ENCODE measurements at places on chromosomes 11 and 22.

DNA sequence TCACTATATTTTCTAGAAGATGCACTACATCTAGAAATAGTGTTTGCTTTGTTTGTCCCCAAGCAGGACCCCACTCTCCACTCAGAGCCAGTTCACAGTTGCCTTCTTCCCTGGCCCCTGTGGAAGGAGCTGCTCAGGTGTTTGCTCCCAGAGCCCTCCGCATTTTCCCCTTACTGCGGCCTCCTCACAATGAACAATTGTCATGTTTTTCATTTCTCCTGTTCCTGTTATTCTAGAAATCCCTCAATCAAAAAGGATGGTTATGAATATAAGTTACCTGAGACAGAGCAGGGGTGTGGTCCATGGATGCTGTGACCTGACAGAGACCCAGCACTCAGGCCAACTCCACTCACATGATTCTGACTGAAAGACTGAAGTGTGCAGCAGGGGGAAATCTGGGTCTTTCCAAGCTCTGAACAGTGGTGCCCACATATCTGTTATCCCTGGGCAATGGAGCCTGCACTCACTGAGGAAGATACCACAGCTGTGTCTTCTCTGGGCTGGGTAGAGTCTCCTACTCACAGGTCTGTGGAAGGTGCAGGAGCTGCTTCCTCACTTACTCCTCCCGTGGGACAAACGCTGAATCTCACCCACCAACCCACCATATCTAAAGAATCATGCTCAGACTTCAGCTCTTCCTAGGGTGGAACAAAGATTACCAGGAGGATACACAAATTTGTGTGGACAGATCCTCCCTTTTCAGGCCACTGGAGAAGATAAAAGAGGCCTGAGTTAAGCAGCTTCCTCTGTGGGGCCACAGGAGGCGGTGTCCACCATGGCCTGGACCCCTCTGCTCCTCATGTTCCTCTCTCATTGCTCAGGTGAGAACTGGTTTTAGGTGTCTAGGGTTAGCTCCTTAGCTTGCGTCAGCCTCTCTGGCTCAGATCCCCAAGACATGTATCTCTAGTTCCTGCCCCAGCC, 87.1 kb upstream of the TOP3B start:
- no peak for DNase-seq

- DNase-seq, result no peak
Measured at GRCh38 chr22:17897426-17897825, 123.2 kb upstream of the BID start.

- no peak for DNase-seq
Measured at GRCh38 chr11:126839496-126839895, 161.1 kb downstream of the KIRREL3 start.

GRCh38 chr11:9577556-9577955, 4.1 kb downstream of the WEE1 start:
- no peak for DNase-seq

DNA sequence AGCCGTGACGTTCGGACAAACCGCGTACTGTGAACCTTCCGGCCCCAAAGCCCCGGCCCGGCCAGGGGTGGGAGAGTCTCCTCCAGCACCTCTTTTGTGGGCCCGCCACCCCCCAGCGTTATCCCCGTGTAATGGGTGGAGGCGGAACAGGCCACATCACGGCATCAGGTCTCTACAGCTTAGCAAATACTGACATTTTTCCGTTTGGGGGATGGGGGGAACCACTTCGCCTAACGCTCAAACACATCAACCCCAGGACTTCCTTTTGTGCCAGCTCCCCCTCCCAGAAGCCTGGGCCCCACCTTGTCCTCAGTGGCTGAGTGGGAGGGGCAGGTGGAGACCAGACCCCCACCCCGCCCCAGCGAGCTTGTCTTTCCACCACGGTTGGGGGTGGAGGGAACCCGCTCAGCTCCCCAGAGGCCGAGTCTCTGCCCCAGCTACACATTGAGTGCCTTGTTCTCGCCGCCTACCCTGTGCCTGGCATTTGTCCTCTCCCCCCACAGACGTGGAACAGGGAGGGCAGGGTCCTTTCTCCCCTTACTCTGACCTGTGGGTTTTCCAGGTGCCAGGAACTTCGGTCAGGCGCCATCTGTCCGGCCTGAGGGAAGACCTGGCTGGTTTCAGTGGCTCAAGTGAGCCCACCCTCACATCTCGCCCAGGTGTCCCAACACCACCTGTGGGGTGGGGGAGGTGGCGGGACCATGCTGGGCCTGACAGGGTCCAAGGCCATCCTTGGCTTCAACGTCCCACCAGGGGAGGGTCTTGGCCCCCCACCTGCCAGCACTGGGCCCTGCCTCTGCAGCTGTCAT, 29.6 kb downstream of the SBF1 start:
- DNase-seq, result no peak

DNA sequence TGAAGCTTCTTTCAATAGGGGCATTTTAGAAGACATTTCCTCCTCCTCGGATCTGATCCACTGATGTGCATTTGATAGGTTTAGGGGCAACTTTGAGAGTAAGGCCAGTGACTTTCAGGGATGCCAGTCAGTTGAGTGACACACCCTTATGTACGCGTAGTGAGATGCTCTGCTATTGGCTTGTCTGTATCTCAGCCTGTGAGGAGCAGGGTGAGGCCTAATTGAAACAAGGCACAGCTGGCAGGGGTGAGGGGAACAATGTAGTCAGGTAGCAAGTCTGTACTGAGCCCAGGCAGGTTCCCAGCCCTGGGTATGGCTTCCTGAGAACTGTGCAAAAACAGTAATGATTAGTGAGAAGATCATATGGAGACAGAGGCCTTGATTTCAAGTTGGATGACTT, 61.5 kb downstream of the STIM1 start:
- DNase-seq, result no peak

- DNase-seq, result no peak
Measured at GRCh38 chr11:38304926-38305325, 1706.9 kb upstream of the RAG2 start.

DNA sequence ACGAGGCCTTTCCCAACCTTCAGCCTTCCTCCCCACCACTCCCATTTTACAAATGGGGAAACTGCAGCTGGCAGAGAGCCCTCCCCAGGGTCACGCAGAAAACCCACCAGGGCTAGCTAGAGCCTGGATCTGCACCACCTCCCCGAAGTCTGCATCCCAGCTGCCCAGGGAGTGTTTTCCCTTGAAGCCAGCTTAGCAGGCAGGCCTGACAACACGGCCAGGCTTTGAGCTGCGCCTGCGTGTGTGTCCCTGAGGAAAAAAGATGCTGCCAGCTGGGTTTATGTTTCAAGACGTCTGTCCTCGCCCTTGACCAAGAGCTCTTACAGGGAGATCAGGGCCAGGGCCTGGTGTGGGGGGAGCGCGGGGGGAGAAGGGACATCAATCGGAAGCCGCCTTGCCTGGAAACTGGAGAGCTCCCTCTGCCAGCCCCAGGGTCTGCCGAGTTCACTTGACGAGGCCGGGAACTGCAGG, 20.3 kb downstream of the WNT11 start:
- no peak for DNase-seq

All from non-pigmented ciliary epithelial cell (primary cell).